ENCODE measurements at places on chromosomes 11 and 22.

DNA sequence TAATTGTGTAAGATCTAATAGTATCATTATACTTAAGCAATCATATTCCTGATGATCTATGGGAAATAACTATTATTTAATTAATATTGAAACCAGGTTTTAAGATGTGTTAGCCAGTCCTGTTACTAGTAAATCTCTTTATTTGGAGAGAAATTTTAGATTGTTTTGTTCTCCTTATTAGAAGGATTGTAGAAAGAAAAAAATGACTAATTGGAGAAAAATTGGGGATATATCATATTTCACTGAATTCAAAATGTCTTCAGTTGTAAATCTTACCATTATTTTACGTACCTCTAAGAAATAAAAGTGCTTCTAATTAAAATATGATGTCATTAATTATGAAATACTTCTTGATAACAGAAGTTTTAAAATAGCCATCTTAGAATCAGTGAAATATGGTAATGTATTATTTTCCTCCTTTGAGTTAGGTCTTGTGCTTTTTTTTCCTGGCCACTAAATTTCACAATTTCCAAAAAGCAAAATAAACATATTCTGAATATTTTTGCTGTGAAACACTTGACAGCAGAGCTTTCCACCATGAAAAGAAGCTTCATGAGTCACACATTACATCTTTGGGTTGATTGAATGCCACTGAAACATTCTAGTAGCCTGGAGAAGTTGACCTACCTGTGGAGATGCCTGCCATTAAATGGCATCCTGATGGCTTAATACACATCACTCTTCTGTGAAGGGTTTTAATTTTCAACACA lies 6.4 kb downstream of the BIRC3 start:
- H3K36me3 ChIP-seq, result no peaks in the 10 kb centered on the region
- no peaks in the 10 kb centered on the region for H3K27me3 ChIP-seq
- H3K4me1 ChIP-seq, result no peaks in the 10 kb centered on the region

- no peak for DNase-seq
- no peak overlapping the region for H3K4me3 ChIP-seq
- no peaks in the 10 kb centered on the region for H3K27me3 ChIP-seq
- no peak overlapping the region for H3K27ac ChIP-seq
- H3K4me1 ChIP-seq, result no peaks in the 10 kb centered on the region
These were observed 73.6 kb downstream of the PHF21B start for GRCh38 chr22:44936201-44936600.

DNA sequence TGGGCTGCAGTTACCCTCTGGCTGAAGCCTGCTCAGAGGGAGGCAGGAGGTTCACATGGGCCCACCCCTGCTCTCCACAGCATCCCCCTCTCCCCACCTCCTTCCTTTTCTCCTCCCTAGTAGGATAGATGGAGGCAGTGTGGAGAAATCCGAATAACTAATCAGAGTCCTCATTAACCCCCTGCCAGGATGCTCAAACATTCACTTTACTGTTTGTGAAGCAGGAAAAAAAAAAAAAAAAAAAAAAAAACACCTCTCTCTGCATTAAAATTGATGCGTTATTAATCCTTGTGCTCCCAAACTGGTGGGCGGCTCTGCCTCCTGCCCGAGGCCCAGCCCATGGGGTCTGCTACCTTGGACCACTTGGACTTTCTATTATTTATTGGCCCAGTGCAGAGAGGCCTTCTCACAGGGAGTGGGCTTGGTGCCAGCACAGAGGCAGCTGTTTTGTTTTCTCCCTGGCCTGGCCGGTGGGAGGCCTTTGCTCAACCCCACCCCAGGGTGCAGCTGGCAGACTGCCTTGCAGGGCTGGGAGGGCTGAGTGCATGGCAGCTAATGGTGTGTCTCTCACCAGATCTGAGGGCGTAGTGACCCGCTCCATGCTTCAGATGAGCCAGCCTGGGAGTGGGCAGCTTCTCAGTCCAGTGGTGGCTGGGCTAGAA lies 150.7 kb downstream of the PKNOX2 start:
- peaks cover 8% of the 10 kb centered on the region for H3K36me3 ChIP-seq
- no peak overlapping the region for H3K27ac ChIP-seq
- DNase-seq, result no peak
- H3K4me3 ChIP-seq, result no peak overlapping the region
- H3K27me3 ChIP-seq, result no peaks in the 10 kb centered on the region

DNA sequence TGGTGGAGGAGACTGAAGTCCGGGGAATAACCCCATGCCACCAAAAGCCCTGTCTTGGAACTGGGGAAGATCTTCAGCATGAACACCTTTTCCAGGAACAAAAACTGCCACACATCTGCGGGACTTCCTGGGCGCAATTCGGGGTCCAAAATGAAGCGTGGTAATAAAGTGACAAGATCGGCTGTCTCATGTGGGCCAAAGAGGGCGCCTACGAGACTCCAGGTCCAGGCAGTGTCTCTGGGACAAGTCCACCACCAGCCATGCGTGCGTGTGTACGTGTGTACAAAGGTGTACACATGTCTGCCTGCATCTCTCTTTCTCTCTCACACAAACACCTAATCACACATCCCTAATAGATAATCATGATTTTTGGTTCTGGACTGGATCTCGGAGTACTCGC lies 8.9 kb upstream of the MYBPC3 start:
- H3K27me3 ChIP-seq, result no peaks in the 10 kb centered on the region
- no peak for DNase-seq
- no peak overlapping the region for H3K4me3 ChIP-seq
- no peak overlapping the region for H3K27ac ChIP-seq

GRCh38 chr11:87536565-87536964 lies 498.8 kb downstream of the TMEM135 start:
- DNase-seq, result no peak
- no peak overlapping the region for H3K27ac ChIP-seq
- no peak overlapping the region for H3K4me3 ChIP-seq
- H3K4me1 ChIP-seq, result no peaks in the 10 kb centered on the region
- H3K36me3 ChIP-seq, result peaks cover 3% of the 10 kb centered on the region

DNA sequence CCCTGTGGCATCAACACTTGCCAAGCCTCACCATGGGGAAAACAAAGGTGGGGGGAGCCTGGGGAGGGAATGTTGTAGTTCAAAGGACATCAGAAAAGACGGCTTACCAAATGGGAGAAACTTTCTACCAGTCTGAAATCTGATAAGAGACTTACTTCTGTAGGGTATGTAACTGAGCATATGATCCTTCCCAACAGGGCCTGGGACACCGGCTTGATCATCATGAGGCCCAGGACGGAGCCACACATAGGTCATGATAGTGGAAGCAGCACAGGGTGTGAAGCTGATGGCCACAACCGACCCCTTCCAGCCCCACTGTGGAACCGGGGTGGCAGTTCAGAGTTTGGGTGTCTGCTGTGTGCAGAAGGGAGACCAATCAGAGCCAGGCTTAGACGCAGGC lies 51.1 kb downstream of the MICAL3 start:
- no peak for DNase-seq
- H3K4me1 ChIP-seq, result peaks cover 2% of the 10 kb centered on the region
- H3K36me3 ChIP-seq, result peaks cover 11% of the 10 kb centered on the region
- H3K27ac ChIP-seq, result no peak overlapping the region

GRCh38 chr11:7531011-7531410 lies 17.2 kb downstream of the PPFIBP2 start:
- no peak overlapping the region for H3K4me3 ChIP-seq
- H3K4me1 ChIP-seq, result no peaks in the 10 kb centered on the region
- DNase-seq, result no peak

- no peak overlapping the region for H3K4me3 ChIP-seq
- H3K27me3 ChIP-seq, result no peaks in the 10 kb centered on the region
- H3K27ac ChIP-seq, result no peak overlapping the region
- no peaks in the 10 kb centered on the region for H3K4me1 ChIP-seq
These were observed 251.7 kb upstream of the B3GAT1 start for GRCh38 chr11:134663506-134664313.

GRCh38 chr22:32832174-32832573 lies 30.7 kb downstream of the TIMP3 start:
- no peak overlapping the region for H3K4me3 ChIP-seq
- H3K4me1 ChIP-seq, result no peaks in the 10 kb centered on the region

GRCh38 chr11:8263109-8263768 lies 439 bp downstream of the LMO1 start:
- peak overlapping the region; percentile 77 for H3K4me3 ChIP-seq
- no peak overlapping the region for H3K27ac ChIP-seq
- H3K36me3 ChIP-seq, result no peaks in the 10 kb centered on the region
- H3K27me3 ChIP-seq, result peaks cover 46% of the 10 kb centered on the region
- peak; percentile 53 for DNase-seq

- no peaks in the 10 kb centered on the region for H3K4me1 ChIP-seq
- no peaks in the 10 kb centered on the region for H3K27me3 ChIP-seq
- no peak for DNase-seq
These were observed 72.2 kb downstream of the PDHX start for GRCh38 chr11:34988294-34989255.

DNA sequence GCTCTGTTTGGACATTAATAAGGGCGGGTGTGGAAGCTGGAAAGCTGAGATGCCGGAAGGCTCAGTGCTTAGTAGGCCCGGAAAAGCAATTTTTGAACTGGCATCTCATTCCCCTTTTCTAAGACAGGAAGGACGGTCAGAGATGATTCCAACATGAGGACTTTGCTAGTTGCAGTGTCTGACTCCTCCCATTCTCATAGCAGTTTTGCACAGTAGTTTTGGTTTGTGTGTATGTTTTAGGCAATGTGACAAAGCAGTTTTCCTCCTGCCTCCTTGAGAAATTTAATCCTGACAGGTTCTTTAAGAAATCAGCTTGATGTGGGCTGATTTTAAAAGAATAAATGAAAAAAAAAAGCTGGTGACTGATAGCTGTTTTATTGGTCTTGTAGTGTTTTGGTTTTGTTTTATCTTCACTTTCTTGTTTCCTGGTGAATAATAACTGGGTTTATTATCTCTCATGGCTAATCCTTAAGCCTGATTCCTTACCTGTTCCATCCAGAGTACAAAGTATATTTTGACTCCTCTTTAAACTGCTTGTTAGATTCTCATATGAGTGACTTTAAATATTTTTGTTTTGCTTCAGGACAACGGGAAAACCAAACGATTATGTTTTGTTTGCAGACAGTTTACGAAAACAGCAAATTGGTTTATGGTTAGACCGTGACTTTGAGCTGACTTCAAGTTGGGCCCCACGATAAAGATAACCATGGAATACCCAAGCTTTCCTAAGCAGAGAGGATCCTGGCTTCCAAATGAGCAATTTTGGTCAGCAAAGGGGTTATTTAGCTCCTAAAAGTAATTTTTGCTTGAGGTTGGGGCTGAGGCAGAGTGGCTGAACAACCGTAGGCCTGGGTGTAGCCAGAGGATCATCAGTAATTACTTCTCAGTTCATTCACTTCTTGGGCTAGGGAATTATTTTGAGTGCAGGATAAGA lies 3.4 kb downstream of the PTPRJ start:
- DNase-seq, result no peak
- H3K27ac ChIP-seq, result no peak overlapping the region
- H3K36me3 ChIP-seq, result peaks cover 2% of the 10 kb centered on the region
- no peaks in the 10 kb centered on the region for H3K4me1 ChIP-seq

GRCh38 chr11:57903441-57904123 lies 120.1 kb upstream of the OR9Q1 start:
- H3K27ac ChIP-seq, result no peak overlapping the region
- no peaks in the 10 kb centered on the region for H3K27me3 ChIP-seq

- H3K4me3 ChIP-seq, result no peak overlapping the region
- no peak overlapping the region for H3K27ac ChIP-seq
- H3K36me3 ChIP-seq, result no peaks in the 10 kb centered on the region
- H3K27me3 ChIP-seq, result no peaks in the 10 kb centered on the region
These were observed 49.5 kb downstream of the ARFGAP2 start for GRCh38 chr11:47127213-47127612.

GRCh38 chr11:82832983-82833382 lies 67.2 kb downstream of the PRCP start:
- H3K27ac ChIP-seq, result no peak overlapping the region
- DNase-seq, result no peak

GRCh38 chr11:107947904-107948303 lies 19.7 kb downstream of the RAB39A start:
- no peak for DNase-seq
- H3K4me1 ChIP-seq, result peaks cover 5% of the 10 kb centered on the region
- peaks cover 4% of the 10 kb centered on the region for H3K36me3 ChIP-seq
- H3K27me3 ChIP-seq, result no peaks in the 10 kb centered on the region

GRCh38 chr11:116224889-116225200 lies 547.9 kb downstream of the BUD13 start:
- H3K27ac ChIP-seq, result no peak overlapping the region
- no peaks in the 10 kb centered on the region for H3K4me1 ChIP-seq
- no peak for DNase-seq
- H3K27me3 ChIP-seq, result no peaks in the 10 kb centered on the region
- no peaks in the 10 kb centered on the region for H3K36me3 ChIP-seq
- no peak overlapping the region for H3K4me3 ChIP-seq

- DNase-seq, result no peak
- H3K4me1 ChIP-seq, result peaks cover 2% of the 10 kb centered on the region
- no peak overlapping the region for H3K4me3 ChIP-seq
- H3K27me3 ChIP-seq, result no peaks in the 10 kb centered on the region
These were observed 54.7 kb downstream of the MICAL3 start for GRCh38 chr22:17969701-17970113.

GRCh38 chr22:50445071-50445879 lies 29.6 kb downstream of the SBF1 start:
- no peak overlapping the region for H3K4me3 ChIP-seq
- no peak overlapping the region for H3K27ac ChIP-seq
- no peaks in the 10 kb centered on the region for H3K27me3 ChIP-seq
- H3K36me3 ChIP-seq, result peaks cover 60% of the 10 kb centered on the region
- no peaks in the 10 kb centered on the region for H3K4me1 ChIP-seq

DNA sequence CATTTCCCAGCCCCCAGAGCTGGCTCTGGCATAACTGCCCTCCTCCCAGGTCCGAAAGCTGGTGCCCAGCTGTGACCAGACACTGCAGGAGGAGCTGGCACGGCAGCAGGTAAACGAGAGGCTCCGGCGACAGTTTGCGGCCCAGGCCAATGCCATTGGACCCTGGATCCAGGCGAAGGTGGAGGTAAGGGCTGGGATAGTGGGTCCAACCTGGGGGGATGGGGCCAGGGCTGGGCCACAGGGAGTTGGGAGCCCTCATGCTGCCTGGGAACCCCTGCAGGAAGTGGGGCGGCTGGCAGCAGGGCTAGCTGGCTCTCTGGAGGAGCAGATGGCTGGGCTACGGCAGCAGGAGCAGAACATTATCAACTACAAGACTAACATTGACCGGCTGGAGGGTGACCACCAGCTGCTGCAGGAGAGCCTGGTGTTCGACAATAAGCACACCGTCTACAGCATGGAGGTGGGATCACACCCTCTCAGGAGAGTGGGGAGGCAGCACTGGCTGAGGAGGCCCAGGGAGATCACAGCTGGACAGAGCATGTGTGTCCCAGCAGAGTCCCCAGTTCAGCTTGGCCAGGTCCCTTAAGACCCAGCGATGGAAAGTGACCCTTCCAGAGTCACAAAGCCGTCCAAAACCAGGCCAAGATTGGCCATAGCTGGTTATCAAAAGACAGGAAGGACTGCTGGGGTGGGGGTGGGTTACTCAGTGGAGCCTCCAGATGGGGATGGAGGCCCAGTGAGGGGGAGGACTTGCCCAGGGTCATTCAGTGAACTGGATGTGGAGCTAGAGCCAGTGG lies 7.0 kb downstream of the CTSF start:
- no peaks in the 10 kb centered on the region for H3K4me1 ChIP-seq
- H3K4me3 ChIP-seq, result no peak overlapping the region
- no peak overlapping the region for H3K27ac ChIP-seq
- no peaks in the 10 kb centered on the region for H3K27me3 ChIP-seq
- peaks cover 72% of the 10 kb centered on the region for H3K36me3 ChIP-seq

Data from H9 (cell line).